ENCODE measurements at places on chromosomes 16 and 17.
A peak's percentile ranks its signal among the peaks of the same experiment; 100 is the strongest.

GRCh38 chr16:2692251-2692947 lies 10.1 kb downstream of the KCTD5 start:
- DNase-seq = no peak

DNA sequence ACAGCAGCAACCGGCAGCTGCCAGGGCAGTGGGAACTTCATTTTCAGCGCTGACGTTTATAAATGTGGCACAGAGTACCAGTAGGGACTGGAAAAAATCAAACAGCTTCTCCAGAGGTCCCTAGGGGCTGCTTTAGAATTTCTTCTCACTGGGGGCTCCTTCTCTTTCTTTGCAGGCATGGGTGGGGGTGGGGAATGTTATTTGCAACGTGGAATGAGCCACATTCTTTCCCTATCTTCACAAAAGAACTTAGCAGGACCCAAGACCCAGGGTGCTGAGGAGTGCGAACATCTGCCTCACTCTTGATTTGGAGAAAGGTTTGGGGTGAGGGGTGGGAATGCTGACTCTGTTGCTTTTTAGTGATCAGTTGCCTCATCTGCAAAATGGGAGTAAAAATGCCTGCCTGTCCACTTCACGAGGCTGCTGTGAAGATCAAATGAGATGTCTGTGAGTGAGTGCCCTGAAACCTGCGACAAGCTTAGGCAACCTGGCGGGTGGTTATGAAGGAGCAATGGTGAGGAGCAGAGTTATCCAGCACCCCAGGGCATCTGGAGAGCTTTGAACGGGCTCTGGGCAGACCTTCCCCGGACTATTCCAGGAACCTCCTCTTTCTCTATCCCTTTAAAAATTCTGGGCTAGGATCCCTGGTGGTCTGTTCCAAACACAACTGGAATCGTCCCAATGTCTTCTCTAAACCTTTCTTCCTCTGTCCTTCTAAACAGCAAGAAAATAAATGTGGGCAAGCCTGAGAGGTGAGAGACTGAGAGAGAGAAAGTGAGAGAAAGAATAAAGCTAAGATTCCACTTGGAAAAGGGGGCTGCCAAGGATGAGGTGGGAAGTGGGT lies 10.7 kb upstream of the PIPOX start:
- no peak for DNase-seq

GRCh38 chr17:61255647-61256046 lies 144.0 kb upstream of the TBX2 start:
- no peak for DNase-seq

- no peak for DNase-seq
These were observed 1.4 kb upstream of the DHX8 start for GRCh38 chr17:43482103-43483012.

- DNase-seq = no peak
These were observed 15.2 kb downstream of the IL34 start for GRCh38 chr16:70661534-70661917.

- DNase-seq = no peak
These were observed 62.5 kb downstream of the ABCA8 start for GRCh38 chr17:68892658-68893057.

- no peak for DNase-seq
These were observed 22.9 kb downstream of the SOCS1 start for GRCh38 chr16:11232852-11233726.

DNA sequence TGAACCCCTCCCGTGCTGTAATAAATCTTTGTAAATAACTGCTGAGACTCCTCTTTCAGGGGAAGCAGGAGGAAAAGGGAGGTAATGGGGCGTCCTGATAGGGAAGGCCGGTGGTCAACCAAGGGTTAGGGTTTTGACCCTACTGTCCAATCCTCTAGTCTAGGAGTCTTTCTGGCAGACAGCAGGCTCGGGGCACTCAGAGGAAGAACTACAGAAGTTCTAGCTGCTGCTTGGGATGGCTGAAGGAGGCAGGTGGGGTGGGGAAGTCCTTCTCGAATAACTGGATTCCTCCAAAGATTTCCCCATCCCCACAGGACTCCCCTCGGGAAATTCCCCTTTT lies 387 bp upstream of the STARD3 start:
- no peak for DNase-seq

DNA sequence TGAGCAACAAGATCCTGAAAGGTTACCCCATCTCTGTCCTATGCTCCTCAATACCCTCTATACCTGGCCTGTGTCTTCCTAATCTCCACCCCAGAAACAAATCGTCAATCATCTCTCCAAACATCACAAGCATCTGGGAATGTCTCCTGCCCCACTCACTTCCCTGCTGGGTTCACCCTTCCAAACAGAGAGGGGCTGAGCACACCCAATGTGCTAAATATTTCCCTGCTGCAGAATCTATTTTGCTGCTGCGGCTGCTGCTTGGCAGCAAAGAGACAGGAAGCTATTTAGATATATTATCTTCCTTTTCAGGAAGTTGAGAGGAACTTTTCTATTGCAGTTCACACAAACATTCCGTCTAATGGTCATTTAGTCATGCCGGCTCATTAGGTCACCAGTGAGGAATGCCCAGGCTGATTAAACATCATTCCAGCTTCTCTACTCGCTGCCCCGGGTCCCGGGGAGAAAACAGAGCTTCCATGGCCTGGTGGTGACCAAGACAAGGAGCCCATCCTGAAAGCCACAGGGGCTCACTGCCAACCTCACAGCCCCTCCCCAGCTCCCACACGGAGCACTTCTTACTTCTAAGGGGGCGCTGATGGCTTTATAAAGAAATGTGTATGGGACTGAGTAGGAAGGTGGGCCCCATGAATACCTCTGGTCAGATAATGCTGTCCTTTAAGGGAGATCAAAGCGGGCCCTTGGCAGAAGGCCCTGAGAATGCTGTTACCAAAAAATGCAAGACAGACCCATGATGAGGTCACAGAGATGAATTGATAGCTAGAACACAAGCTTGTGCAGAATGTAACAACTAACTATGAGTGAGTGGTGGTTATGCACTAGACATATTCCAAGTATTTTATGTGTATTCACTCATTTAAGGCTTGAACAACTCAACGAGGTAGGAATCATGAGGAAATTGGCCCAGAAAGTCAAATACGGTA lies 218.3 kb downstream of the SOX9 start:
- DNase-seq = peak; percentile 86

GRCh38 chr16:23500212-23500861 lies 10.0 kb downstream of the GGA2 start:
- no peak for DNase-seq

GRCh38 chr16:11759997-11760396 lies 17.3 kb upstream of the TXNDC11 start:
- no peak for DNase-seq

DNA sequence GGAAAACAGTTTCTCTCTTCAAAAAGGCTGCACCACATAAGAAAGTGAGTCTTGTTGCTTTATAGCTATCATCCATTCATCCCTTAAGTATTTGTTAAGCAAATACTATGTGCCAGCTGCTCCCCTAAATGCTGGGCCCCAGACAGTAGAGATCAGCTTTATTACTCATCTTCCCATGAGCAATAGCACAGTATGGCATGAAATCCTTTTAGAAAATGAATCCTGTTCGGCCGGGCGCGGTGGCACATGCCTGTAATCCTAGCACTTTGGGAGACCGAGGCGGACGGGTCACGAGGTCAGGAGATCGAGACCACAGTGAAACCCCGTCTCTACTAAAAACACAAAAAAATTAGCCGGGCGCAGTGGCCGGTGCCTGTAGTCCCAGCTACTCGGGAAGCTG lies 99.5 kb downstream of the MYO1D start:
- no peak for DNase-seq

DNA sequence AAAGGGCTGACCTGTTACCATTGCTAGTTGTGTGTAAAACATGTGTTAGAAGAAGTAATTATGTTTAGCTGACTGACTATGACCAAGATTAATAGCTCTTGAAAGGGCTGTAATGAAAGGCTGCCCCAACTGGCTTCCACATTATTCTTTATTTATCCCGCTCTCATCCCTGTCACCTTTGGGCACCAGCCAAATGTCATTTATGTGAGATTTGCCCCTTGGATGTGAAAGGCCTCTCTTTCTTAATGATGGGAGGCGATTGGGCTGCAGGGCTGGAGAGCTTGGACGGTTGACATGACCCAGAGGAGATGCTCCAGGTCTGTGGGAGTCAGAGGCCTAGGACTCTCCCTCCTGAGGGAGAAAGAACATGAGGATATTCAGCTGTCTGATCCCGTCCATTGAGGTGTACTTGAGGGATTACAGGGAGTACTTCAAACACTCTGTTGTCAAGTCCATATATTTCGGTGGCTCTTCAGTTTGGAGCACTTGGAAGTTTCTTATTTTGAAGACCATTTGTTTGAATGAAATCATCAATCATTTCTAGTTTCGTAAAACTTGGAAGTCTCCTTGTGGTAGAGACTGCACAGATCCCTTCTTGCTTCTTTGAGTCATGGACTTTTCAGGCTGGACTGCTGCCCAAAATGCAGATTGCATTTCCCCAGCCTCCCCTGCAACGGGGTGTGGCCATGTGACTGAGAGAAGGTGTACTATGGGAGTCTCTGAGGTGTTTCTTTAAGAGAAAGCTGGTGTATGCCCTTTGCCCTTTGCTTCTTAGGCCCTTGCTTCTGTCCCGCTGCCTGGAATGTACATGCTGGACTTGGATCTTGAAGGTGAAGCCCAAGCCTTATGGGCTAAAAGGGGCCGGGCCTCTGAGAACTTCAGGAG lies 51.3 kb downstream of the FTO start:
- no peak for DNase-seq

DNA sequence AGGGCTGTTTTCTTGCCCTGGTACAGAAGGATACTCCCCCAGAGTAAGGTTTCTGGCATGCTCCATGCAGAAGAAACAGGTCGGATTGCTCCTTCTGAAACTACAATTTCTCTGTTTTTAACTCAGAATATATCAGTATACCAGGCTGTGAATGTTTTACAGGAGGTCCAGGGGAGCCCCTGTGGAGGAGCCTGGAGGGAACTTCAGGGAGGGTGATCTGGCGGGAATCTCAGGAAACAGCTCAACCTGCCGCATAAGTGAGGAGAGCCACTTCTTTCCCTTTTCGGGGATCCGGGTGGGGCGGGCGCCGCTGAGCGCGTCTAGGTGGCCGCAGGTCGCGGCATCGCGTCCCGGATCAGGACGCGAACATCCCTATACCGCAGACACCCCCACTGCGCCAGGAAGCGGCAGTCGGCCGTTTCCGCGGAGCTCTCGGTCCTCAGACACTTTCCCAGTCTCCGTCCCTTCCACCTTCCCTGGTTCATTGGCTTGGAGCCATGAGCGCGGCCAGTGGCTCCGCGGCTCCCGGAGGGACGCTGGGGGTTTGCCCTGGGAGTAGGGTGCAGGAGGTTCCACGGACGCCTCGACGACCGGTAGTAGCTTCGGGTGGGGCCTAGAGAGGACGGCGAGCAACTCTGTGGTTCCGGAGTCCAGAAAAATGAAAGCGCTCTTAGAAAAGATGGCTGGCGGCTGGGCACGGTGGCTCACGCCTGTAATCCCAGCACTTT lies 3.1 kb upstream of the ZNF764 start:
- no peak for DNase-seq

GRCh38 chr16:3161235-3162018 lies 26.6 kb upstream of the OR1F1 start:
- no peak for DNase-seq

GRCh38 chr16:85531516-85531915 lies 81.6 kb upstream of the GSE1 start:
- no peak for DNase-seq

DNA sequence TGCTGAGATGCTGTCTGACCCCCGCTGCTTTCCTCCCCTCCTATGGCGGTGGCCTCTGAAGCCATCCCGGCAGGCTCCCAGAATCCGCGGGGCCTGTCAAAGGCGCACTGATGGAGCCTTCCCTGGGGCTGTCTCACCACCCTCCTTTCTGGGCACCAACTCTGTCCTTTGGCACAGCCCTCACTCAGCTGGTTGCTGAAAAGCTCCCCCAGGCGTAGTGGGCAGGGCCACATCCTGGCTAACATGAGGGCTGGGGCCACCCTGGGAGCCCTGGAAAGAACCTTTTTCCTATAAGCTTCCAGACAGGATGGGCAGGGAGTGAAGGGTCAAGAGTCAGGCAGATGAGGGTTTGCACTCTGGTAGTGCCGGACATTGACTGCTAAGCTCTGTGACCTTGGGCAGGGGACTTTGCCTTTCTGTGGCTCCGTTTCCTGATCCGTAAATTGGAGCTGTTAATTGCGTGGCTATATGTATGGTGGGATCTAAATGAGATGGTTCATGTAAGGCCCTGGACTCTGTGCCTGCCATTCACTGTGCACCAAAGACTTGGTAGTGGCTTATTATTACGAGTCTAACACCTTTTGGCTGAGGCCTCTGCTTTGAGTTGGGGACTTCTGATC lies 27.6 kb upstream of the LASP1NB start:
- DNase-seq = no peak

- DNase-seq = no peak
These were observed 452.8 kb downstream of the SLC39A11 start for GRCh38 chr17:72639711-72640110.

GRCh38 chr17:49979748-49980479 lies 10.9 kb downstream of the DLX4 start:
- no peak for DNase-seq

DNA sequence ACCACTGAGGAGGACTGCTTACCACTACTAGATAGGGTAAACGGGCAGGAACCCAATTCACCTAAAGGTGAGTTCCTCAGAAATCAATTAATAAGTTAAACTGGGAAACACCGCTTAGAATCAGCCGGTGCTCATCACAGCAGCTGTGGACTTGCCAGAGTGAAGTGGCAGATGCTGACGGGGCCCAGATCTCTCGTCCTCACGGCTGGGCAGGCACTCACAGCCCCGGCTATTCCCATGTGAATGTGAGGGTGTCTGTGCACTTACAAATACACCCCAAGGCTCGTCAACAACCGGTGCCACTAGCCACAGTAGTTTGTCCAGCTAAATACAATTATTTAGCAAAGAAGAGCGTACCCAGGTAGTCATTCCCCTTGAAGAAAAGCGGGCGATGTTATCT lies 29.7 kb downstream of the MBTPS1 start:
- no peak for DNase-seq

GRCh38 chr16:75653922-75654321 lies 6.3 kb downstream of the TERF2IP start:
- DNase-seq = peak; percentile 50

- no peak for DNase-seq
These were observed 72.7 kb downstream of the STH start for GRCh38 chr17:46071796-46072195.

- no peak for DNase-seq
These were observed 57.7 kb downstream of the OR1D5 start for GRCh38 chr17:3005696-3006095.

DNA sequence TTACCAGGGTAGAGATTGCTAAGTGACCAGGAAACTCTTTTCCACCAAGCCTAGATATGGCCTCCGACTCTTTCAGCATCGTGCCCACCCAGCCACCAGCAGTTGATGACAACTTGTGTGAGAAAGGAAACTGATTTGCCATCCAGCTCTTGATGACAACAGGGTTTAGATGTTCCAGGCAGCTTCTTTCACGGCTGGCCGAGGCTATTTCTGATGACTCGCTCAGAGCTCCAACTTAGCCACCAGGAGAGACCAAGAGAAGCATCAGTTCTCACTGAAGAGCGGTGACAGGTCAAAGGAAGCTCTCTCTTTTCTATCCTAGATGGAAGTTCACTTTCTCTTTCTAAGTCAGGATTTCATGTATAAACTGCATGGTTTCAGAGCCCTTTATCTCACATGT lies 61.2 kb downstream of the MPHOSPH6 start:
- no peak for DNase-seq

GRCh38 chr16:59212492-59213024 lies 478.4 kb upstream of the GOT2 start:
- no peak for DNase-seq
